Lung (tissue), 17 donors: ENCODE measurements at places on chromosomes 6 and 20. TPM values are rescaled to one million over a fixed set of nuclear protein-coding genes. Genes with fewer than 3 reads are reported as not detected.

Gene MOXD1
- total RNA-seq, result 30.8 TPM

Gene OXT
- not detected for total RNA-seq

Gene HLA-DOA
- total RNA-seq, result 26.4 TPM

Gene ETV7
- 3.5 TPM for total RNA-seq

Gene RIPPLY2
- total RNA-seq, result not detected

GRCh38 chr6:14216946-14217684, 99.5 kb downstream of the CD83 start:
- DNase-seq, result no peak

GRCh38 chr6:32943864-32944649, 3.2 kb upstream of the HLA-DMB start:
- peak; percentile 17 for DNase-seq

DNA sequence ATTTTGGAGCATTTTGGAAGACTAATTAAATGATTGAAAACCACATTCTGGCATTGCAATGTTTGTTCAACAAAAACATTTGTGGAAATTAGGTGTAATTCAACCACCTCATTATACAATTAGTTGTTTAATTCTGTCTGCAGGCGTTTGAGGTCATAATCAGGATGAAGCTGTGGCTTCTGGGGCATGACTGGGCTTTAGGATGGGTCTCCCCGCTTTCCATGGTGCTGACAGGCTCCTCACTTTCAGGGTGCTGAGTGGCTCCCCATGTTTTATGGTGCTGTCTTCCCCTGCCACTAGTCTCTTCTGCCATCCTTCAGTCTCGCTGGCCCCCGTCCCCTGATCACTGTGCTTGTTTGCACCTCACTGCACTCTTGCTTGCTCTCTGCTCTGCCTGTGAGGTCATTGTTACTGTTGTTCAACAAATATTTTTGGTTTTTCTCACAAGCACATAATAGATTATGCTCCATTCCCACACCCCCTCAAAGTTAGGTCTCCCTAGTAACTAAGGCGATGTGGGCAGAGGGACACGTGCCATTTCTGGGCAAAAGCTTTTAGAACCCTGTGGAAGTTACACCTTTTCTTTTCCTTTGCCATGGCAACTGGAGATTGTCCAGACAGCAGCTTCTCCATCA, 25.4 kb upstream of the ZNF831 start:
- DNase-seq, result no peak

- no peak for DNase-seq
These were observed 348.4 kb downstream of the TPBG start for GRCh38 chr6:82711971-82712370.

DNA sequence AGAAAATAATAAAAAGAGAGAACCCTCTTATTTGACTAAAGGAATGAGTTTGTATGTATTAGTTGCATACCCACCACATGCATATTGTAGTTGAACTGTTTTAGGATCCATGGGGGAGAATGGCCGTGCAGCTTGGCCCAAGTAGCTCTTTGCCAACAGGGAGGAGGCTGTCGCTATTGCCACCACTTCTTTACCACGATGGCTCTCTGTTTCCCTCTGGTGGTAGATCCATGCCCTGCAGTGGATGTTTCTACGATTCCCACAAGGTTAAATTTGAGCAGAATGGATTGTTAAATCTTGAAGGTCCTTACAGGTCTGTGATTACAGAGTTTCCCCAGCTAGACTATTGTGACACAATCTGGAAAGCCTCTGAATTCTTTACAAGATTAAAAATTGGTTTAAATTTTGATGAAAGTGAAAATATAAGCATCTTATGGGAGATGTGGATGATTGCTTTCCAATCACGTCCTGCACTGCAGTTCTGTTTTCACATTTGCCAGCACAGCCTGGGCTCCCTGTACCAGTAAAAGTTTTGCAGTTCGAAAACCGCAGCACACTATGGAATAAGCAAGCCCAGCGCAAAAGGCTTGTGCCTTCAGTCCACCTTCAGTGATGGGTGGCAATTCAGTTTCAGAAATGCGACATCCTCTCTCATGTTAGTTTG, 34.4 kb upstream of the FNDC1 start:
- DNase-seq, result peak; percentile 62

DNA sequence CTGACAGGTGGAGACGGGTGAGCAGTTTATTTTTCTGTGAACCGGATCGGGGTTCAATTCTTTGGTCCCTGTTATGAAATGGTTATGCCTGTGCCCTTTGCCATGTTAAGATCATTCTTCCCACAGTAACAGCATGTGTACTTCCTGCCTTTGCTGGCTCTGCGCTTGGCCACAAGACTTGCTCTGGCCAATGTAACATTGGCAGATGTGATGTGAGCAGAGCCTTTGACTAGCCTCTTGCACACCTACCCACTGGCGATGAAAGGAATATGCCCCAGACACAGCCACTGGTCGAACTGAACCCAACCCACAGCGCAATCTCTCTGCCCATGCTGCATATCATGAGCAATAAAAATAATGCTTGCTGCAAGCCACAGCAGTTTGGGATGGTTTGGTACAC, 31.9 kb downstream of the JAG1 start:
- DNase-seq, result no peak

GRCh38 chr20:60785785-60786184, 466.3 kb upstream of the CDH4 start:
- peak; percentile 53 for DNase-seq

GRCh38 chr20:4889446-4889845, 111.9 kb downstream of the SLC23A2 start:
- DNase-seq, result no peak

DNA sequence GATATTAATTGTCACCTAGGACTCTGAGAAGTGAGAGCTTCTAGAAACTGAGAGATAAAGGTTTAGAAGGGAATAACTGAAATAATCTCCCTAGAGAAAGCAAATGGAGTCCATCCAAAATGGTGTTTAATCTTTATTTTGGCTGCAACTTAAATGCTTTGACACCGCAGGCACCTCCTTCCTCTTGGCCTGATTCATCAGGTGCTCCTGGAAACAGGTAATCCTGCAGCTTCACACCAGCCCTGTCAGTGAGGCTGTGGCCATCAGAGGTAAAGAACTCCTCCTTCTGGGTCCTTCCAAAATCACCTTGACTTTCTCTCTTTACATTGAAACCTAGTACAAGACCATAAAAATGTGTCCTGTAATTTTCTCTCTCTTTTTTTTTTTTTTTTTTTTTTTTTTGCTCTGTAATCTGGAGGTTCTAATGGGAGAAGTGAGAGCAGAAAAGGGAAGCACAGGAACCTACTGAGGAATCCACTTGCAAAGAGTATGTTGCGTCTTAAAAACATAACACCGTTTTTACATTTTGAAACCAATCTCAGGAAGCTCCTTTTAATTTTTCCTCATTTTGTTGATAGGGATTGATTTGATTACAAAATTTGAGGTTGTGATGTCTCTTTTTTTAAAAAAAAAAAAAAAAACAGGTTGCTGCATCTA, 124.2 kb downstream of the LRRC1 start:
- no peak for DNase-seq

- peak; percentile 73 for DNase-seq
These were observed 87.7 kb downstream of the TMEM242 start for GRCh38 chr6:157235600-157236039.

GRCh38 chr6:90068703-90069523, 174.6 kb downstream of the GJA10 start:
- no peak for DNase-seq
